ENCODE measurements at places on chromosomes 13 and 19.

DNA sequence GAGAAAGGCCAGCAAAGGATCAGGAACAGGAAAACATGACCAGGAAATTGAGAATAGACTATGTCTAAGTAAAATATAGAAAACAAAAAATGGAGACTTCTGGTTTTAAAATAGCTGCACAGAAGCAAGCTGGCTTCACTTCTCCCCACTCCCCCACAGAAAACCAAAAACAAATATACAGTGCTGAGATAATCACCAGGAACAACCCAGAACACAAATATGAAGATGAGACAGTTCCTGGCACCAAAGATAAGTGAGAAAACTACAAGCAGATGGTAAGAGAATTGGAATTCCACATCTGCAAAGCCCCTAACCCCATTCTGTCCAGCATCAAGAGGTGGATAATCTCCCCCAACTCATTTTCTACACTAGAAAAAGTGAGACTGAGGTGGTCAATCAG lies 397.7 kb downstream of the SUCLA2 start:
- DNase-seq: no peak

- no peak for DNase-seq
Observed at GRCh38 chr13:41812851-41813250, 148.1 kb downstream of the VWA8 start.

GRCh38 chr13:51034906-51035305 lies 76.2 kb downstream of the C13orf42 start:
- no peak for DNase-seq

- no peak for DNase-seq
Observed at GRCh38 chr19:13869281-13869680, 7.7 kb upstream of the NANOS3 start.

DNA sequence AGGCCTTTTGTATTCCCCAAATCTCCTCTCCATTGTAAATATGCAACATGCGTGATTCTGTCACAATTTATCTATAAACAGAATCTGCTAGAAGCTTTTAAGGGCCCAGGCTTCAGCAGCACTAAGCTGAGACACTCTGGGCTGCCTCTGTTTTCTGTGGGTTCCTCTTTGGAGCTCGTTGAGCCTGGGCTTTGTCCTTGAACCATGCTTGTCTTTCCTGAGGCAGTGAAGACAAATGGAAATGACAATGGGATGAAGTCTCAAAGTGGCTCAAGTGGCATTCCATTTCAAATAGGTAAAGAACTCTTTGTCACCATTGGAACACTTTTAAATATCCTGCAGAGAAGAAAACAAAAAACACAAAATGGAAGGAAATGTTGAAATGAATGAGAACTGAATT lies 40.3 kb downstream of the RASL11A start:
- no peak for DNase-seq

DNA sequence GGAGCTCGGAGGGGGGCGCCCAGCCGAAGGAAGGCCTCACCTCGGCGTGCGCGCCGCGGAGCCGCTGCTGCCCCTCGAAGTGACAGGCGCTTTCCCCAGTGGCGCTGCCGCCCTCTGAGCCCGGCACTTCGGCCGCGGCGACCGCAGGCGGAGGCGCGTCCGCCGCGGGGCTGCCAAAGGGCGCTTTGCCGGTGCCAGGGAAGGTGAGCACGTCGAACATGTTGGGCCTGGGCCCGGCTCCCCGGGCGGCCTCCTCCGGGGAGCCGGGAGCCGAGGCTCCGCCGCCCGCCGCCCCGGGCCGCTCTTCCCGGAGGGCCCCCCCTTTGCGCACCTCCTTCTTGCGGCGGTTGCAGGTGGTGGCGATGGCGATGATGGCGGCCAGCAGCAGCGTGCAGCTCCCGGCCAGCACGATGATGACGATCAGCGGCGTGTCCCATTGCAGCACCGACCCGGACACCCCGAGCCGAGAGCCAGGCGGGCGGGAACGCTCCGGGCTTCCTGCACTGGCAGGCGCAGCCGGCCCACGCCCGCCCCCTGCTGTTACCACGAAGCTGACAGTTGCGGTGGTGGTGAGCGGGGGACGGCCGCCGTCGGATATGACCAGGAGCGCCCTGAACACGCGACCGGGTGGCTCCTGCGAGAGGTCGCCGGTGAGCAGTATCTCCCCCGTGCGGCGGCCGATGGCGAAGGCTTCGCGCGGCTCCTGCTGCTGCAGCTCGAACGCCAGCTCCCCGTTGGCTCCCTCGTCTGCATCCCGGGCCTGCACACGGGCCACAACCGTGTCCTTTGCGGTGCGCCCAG lies 2.5 kb downstream of the PCDH8 start:
- no peak for DNase-seq

GRCh38 chr13:27004326-27004725 lies 167.3 kb downstream of the USP12 start:
- DNase-seq: no peak

DNA sequence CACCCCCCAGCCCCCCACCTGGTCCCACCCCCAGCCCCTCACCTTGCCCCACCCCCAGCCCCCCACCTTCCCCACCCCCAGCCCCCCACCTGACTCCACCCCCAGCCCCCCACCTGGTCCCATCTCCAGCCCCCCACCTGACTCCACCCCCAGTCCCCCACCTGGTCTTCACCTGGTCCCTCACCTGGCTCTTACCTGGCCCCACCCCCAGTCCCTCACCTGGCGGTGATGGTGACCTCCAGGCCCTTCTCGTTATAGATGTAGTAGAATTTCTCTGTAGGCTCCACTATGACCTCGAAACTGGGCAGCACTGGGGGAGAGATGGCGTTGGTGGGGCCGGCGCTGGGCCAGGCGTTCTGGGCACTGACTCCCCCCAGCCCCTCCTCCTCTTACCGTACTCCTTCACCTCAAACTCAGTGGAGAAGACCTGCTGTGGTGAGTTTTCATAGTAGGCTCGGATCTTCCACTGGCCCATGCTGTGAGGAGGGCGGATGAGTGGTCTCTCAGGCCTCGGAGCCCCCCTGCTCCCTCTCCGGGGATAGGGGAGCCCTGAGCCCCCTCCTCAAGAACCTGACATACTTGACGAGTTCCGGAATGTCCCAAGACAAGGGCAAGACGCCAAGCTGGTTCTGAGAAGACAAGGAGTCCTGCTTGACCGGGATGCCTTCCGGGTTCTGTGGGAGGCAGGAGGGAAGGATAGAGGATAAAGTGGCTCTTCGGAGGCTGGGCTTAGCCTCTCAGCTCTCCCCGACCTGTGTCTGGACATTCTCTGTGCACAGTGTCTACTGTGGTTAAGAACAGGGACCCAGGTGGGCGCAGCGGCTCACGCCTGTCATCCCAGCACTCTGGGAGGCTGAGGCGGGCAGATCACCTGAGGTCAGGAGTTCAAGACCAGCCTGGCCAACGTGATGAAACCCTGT lies 6.4 kb downstream of the C3 start:
- DNase-seq: no peak

DNA sequence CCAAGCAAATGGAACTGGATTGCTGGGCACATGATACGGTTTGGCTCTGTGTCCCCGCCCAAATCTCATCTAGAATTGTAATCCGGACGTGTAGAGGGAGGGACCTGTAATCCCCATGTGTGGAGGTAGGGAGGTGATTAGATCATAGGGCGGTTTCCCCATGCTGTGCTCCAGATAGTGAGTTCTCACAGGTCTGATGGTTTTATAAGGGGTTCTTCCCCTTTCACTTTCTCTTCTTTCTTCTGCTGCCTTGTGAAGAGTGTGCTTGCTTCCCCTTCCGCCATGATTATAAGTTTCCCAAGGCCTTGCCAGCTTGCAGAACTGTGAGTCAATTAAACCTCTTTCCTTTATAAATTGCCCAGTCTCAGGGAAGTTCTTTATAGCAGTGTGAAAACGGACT lies 32.6 kb upstream of the MTIF3 start:
- peak; percentile 16 for DNase-seq

GRCh38 chr13:75724752-75725517 lies 88.8 kb downstream of the LMO7 start:
- DNase-seq: no peak

- no peak for DNase-seq
Observed at GRCh38 chr19:38676023-38676877, 28.8 kb downstream of the ACTN4 start.
